ENCODE measurements at places on chromosomes 4 and X.

DNA sequence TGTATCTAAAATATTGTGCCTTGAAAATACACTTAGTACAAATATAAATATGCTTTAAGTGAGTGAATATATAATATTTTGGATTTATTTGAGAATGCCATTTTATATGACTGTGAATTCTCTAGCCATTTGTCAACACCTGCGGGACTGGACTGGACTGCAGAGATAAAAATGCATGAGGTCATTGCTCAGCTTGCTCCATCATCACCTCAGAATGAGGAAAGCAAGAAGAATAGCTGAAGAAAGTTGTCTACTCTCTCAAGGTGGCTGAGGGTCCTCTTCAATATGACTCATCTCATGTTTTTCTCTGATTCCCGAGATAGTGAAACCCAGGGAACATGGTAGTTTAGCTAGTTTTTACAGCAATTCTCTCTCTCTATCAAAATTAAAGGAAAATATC, 732.5 kb upstream of the AGA start:
- no peak overlapping the region for H3K27ac ChIP-seq
- no peak overlapping the region for H3K4me3 ChIP-seq
- H3K4me1 ChIP-seq: no peaks in the 10 kb centered on the region
- H3K36me3 ChIP-seq: no peaks in the 10 kb centered on the region
- no peak for DNase-seq

DNA sequence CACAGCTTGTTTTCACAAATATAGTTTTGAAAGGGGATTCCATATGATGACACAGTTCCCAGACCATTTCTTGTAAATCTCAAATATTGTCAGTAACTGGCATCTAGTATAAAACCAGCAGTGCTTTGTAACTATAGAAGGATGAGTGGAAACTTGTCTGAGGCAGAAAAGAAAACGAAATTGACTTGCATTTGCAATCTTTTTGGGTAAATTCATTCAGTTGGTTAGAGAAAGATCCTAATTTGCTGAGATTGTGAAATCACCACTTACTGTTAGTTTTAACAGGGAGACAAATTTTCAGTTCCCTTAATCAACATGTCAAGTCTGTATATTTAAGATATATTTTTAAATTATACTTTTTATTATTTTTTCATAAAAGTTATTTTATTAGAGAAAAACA, 71.5 kb upstream of the VEGFC start:
- no peak overlapping the region for H3K27ac ChIP-seq
- no peak overlapping the region for H3K4me3 ChIP-seq
- no peaks in the 10 kb centered on the region for H3K36me3 ChIP-seq
- peaks cover 2% of the 10 kb centered on the region for H3K27me3 ChIP-seq
- DNase-seq: no peak

GRCh38 chrX:107769581-107770317, 5.8 kb downstream of the TSC22D3 start:
- H3K4me3 ChIP-seq: no peak overlapping the region
- no peaks in the 10 kb centered on the region for H3K4me1 ChIP-seq
- H3K27me3 ChIP-seq: peaks cover 8% of the 10 kb centered on the region
- no peak overlapping the region for H3K27ac ChIP-seq
- no peaks in the 10 kb centered on the region for H3K36me3 ChIP-seq
- DNase-seq: no peak

GRCh38 chr4:107380190-107380589, 339.8 kb downstream of the PAPSS1 start:
- H3K36me3 ChIP-seq: no peaks in the 10 kb centered on the region
- H3K4me1 ChIP-seq: no peaks in the 10 kb centered on the region
- no peaks in the 10 kb centered on the region for H3K27me3 ChIP-seq
- no peak overlapping the region for H3K4me3 ChIP-seq
- H3K27ac ChIP-seq: no peak overlapping the region
- DNase-seq: no peak

GRCh38 chr4:174437324-174437723, 85.0 kb downstream of the HPGD start:
- H3K27ac ChIP-seq: no peak overlapping the region
- no peak for DNase-seq
- H3K27me3 ChIP-seq: no peaks in the 10 kb centered on the region
- no peaks in the 10 kb centered on the region for H3K4me1 ChIP-seq
- no peak overlapping the region for H3K4me3 ChIP-seq

- H3K4me3 ChIP-seq: no peak overlapping the region
- H3K4me1 ChIP-seq: no peaks in the 10 kb centered on the region
- no peak overlapping the region for H3K27ac ChIP-seq
- H3K36me3 ChIP-seq: no peaks in the 10 kb centered on the region
- DNase-seq: no peak
Measured at GRCh38 chrX:122703762-122704161, 480.3 kb upstream of the GRIA3 start.
